Dermis lymphatic vessel endothelial cell (primary cell): ENCODE measurements at places on chromosomes 1 and 21. TPM values are rescaled to one million over a fixed set of nuclear protein-coding genes. Genes with fewer than 3 reads are reported as not detected.

EPHB2 gene
- 17.6 and 21.2 TPM in 2 replicates for total RNA-seq

SLC35A3 gene
- 19.7 and 20.6 TPM in 2 replicates for total RNA-seq

SPATA46 gene
- total RNA-seq = not detected in 2 replicates

NSUN4 gene
- 22.2 and 22.5 TPM in 2 replicates for total RNA-seq

PALMD gene
- 8.0 and 15.1 TPM in 2 replicates for total RNA-seq

OR14K1 gene
- 0.11 TPM in 1 of 2 replicates, not detected in the other for total RNA-seq

TSTD1 gene
- total RNA-seq = 9.1 and 15.4 TPM in 2 replicates

ATP6V1G3 gene
- 0.22 TPM in 1 of 2 replicates, not detected in the other for total RNA-seq

EEIG2 gene
- 2.7 and 5.8 TPM in 2 replicates for total RNA-seq

ACTA1 gene
- not detected in 2 replicates for total RNA-seq

RGSL1 gene
- total RNA-seq = not detected in 2 replicates

TLCD4 gene
- total RNA-seq = under 0.01 and 0.11 TPM in 2 replicates

JAM2 gene
- under 0.01 TPM in 1 of 2 replicates, not detected in the other for total RNA-seq

NFIA gene
- total RNA-seq = 16.6 and 28.6 TPM in 2 replicates

KRTAP19-3 gene
- total RNA-seq = not detected in 2 replicates

KRTAP7-1 gene
- total RNA-seq = not detected in 2 replicates

STMN1 gene
- 123 and 152 TPM in 2 replicates for total RNA-seq

OR2L8 gene
- not detected in 2 replicates for total RNA-seq

SPRR1A gene
- total RNA-seq = not detected in 2 replicates

ZNF691 gene
- total RNA-seq = 6.0 and 8.4 TPM in 2 replicates

PRKAA2 gene
- total RNA-seq = 1.5 and 2.9 TPM in 2 replicates

SPATA45 gene
- total RNA-seq = 0.17 TPM in 1 of 2 replicates, not detected in the other

ADAMTS5 gene
- 0.43 and 2.9 TPM in 2 replicates for total RNA-seq

CD2 gene
- total RNA-seq = not detected in 2 replicates

CFAP74 gene
- not detected in 2 replicates for total RNA-seq

ABL2 gene
- 46.8 and 55.2 TPM in 2 replicates for total RNA-seq

LYPD8 gene
- total RNA-seq = not detected in 2 replicates

CDC20 gene
- total RNA-seq = 8.3 and 10.1 TPM in 2 replicates

GLIS1 gene
- total RNA-seq = not detected in 2 replicates

STIL gene
- total RNA-seq = 3.5 and 3.7 TPM in 2 replicates

ALG14 gene
- total RNA-seq = 1.5 and 2.3 TPM in 2 replicates

FMN2 gene
- 0.26 and 0.98 TPM in 2 replicates for total RNA-seq

FCRL4 gene
- not detected in 2 replicates for total RNA-seq

SPRR5 gene
- not detected in 2 replicates for total RNA-seq

GPR25 gene
- total RNA-seq = not detected in 2 replicates

TPM3 gene
- total RNA-seq = 347 and 394 TPM in 2 replicates

ANKRD65 gene
- 0.11 and 0.34 TPM in 2 replicates for total RNA-seq

S100B gene
- total RNA-seq = 0.22 TPM in 1 of 2 replicates, not detected in the other

AVPR1B gene
- total RNA-seq = not detected in 2 replicates

MRAP gene
- total RNA-seq = not detected in 2 replicates

CGN gene
- 0.11 and 0.26 TPM in 2 replicates for total RNA-seq

ZNF683 gene
- total RNA-seq = not detected in 2 replicates

FAM177B gene
- not detected in 2 replicates for total RNA-seq
